ENCODE measurements at places on chromosomes 1 and 21.

GRCh38 chr1:210129759-210130158 is 102.8 kb upstream of the SERTAD4 start:
- DNase-seq, result no peak

GRCh38 chr1:184545601-184546000 is 158.8 kb downstream of the C1orf21 start:
- DNase-seq, result peak; percentile 52

- no peak for DNase-seq
These were observed 10.4 kb upstream of the KCNA2 start for GRCh38 chr1:110616587-110616986.

DNA sequence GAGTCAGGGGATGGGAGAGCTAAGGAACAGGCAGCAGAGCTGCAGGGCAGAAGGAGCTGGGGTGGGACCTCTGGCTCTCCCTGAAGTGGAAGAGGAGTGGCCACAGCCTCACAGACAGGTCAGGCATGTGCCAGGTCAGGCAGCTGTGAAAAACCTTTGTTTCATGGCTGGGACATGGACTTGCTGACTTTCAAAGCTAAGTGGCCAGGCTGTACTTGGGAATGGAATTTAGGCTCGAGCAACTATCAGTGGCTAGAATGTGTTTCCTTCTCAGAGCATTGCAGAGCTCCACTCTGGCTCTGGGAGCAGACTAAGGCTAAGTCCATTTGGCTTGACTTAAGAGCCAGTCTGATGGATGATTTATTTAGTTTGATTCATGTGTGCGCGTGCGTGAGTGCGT is 385.1 kb downstream of the LMX1A start:
- DNase-seq, result no peak

- DNase-seq, result no peak
These were observed 166.9 kb upstream of the FOXD3 start for GRCh38 chr1:63155437-63155836.

DNA sequence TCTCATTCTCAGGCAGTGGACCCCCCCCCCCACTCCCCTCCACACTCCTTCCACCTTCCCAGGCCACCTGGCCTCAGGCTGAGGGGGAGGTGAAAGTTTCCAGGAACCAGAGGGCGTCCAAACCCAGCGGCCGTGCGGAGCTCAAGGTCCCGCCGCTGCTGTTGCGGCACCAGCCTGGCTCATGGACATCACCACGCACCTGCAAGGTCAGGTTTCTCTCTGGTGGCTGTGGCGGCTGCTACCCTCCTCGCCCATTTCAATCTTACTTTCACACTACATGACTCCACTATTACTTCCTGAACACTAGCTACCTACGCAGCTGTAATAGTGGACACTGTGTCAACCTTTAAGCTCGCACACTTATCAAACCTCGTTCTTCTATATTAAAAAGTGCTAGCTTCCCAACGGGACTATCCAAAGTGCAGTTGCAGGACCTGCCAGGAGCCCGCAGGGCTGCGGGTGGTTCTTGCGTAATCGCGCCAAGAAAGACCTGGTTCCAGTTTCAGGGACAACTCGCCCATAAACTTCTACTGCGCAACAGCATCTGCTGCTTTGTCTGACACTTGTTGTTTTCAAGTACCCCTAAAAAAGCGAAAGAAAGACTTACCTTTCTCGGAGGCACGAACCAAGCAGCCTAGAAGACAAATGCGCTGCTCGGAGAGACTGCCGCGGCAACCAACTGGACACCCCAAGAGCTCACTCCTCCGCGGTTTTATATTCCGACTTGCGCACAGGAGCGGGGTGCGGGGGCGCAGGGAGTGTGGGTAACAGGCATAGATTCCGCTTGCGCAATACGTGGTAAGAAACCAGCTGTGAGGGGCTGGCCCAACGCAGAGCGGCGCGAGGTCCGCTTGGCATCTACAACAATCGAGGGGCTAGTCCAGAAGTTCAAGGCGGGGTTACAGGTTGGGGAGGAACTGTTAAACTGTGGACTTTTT is at the start of gene DIRAS3:
TSS of gene DIRAS3 (minus strand) at position 687 of the 938 bp plus-strand sequence. CDS start 3,330 bp downstream, outside the sequence.
- DNase-seq, result peak; percentile 53

GRCh38 chr1:67434491-67434890 is 4.3 kb upstream of the SERBP1 start:
- DNase-seq, result peak; percentile 51

GRCh38 chr1:246932366-246932700 is 585 bp upstream of the AHCTF1 start:
- no peak for DNase-seq

- DNase-seq, result no peak
These were observed 109.5 kb downstream of the KCNK1 start for GRCh38 chr1:233723387-233723786.

GRCh38 chr1:202689493-202690342 is 20.5 kb downstream of the SYT2 start:
- DNase-seq, result no peak

DNA sequence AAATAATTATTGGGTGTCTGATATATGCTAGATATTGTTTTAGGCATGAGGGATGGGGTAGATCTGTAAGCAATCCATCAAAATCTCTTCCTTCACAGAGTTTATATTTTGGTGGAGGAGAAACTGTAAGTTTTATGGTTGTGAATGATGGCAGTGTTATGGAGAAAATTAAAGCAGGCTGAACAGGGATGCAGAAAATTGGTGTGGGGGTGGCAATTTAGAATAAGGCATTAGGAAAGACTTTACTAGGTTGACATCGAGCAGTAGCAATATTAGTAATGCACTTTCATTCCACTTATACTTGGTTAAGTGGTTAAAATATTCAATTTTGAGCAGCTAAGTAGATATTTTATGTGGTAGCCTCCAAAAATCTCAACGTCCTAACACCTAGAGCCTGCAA is 261.1 kb upstream of the SNX7 start:
- DNase-seq, result no peak

- peak; percentile 75 for DNase-seq
These were observed 19.3 kb upstream of the HEATR1 start for GRCh38 chr1:236623371-236624166.

DNA sequence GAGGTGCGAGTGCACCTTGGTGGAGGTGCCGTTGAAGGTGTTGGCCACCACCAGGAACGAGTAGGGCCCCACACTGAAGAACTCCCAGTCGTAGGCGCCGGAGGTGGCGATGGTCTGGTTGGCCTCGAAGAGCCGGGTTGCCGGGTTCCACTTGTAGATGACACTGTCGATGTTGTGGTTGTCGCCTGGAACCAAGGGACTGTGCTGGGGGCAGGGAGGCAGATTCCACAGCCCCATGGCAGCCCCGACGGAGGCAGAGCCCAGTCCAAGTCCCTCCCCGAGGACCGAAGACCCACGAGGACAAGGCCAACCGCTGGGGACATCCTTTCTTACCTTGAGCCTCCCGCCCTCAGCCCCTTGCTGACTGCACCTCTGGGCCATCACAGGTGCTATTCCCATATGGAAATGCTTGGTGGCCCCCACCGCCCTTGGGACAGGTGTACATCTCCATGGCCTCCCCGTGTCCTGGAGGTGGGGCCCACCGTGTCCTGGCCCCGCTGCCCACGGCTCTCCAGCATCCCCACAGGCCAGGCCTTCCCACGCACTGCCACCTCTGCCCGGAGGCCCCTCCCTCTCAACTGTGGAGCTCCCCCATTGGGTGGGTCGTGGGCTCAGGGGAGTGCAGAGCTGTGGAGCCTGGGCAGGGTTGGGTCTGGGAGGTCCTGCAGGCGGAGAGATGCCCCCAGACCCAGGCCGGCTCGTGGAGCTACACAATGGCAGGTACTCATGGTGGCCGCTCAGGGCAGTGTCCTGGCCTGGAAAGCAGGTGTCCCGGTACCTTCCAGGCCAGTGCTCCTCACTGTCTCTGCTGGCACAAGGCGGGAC is 17.9 kb downstream of the KRTAP10-1 start:
- DNase-seq, result no peak

DNA sequence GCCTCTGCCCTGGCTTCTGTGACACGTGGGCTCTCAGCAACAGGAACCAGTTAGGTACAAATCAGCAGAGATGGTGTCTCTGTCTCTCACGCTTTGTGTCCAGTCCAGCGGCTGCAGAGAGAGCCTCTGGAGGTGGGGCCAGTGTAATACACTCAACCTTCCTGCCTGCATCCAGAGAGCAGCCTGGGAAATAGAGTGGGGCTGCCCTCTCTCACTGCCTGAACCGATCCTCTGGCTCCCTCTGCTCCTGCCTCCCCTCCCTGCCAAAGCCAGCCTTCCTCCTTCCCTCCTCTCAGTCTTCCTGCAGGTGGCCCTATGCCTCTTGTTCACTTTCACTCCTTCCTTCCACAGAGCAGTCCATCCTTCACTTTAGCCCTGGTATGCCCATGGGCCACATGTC is at the start of gene ZNF648:
TSS of gene ZNF648 (minus strand) at position 119 of the 400 bp plus-strand sequence. CDS start 3,702 bp downstream, outside the sequence.
- no peak for DNase-seq

- no peak for DNase-seq
These were observed 550 bp upstream of the PTBP2 start for GRCh38 chr1:96721053-96721415.

DNA sequence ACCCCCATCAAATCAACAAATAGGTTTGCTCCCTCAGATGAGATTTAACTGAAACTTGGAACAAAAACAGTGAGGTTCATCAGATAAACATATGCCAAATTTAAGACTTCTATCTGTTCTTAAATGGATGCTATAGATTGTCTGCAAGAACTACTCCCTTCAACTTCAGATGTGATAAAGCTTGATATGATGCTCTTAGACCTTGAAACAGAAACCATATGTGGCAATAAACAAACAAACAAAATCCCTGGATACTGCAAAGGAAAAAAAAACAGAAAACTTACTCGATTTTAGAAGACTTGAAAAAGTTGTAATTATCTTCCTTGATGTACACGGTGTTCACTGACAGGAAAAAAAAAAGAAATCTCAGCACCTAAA is 286.1 kb upstream of the USP25 start:
- DNase-seq, result no peak

GRCh38 chr1:180182643-180183311 is 28.1 kb downstream of the QSOX1 start:
- DNase-seq, result no peak

DNA sequence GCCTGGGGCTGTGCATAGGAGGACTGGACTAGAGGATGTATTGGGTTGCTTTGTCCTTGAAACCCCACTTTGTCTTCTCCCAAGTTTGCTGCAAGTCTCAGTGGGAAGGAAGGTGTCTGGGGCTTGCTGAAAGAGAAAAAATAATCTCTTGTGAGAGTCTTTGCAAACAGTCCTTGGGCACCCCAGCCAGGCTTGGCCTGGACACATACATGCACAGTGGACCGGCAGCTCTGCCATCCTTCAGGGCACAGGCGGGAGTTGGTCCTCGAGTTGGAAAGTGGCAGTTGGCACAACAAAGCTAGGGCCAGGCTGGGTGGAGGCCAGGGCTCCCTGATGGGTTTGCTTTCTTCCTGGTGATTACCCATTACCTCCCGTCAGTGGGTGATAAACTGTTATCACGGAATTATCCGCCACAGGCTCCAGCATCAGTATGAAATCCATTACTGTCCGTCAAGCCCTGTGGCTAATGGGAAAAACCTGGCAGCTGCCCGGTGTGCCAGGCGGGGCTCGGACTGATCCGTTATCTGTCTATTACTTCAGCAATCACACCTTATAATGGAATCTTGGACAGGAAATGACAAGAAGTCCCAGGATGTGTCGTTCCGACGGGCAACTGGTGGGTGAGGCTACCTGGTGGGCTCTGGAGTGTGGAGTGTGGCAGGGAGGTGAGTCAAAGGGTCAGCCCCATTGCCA is 265.7 kb downstream of the GRIK3 start:
- DNase-seq, result no peak

- DNase-seq, result no peak
These were observed 220.5 kb downstream of the CENPF start for GRCh38 chr1:214823311-214824117.

DNA sequence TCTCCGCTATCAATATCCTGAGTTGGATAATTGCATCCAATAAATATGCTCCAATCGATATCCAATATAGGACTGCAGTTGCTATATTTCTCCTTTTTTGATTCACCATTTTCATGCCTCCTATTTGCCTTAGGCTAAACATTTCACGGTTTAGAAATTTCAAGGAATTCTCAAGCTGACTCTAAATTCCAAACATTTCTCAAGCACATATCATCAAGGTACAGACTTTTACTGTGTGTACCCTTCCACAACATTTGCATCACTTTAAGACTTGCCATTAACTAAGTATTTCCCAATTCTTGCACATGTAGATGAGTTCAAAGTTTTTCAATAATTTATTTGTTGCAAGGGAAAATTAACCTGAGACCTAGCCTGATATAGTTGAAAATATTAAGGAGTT is 795.2 kb upstream of the TMPRSS15 start:
- DNase-seq, result no peak

DNA sequence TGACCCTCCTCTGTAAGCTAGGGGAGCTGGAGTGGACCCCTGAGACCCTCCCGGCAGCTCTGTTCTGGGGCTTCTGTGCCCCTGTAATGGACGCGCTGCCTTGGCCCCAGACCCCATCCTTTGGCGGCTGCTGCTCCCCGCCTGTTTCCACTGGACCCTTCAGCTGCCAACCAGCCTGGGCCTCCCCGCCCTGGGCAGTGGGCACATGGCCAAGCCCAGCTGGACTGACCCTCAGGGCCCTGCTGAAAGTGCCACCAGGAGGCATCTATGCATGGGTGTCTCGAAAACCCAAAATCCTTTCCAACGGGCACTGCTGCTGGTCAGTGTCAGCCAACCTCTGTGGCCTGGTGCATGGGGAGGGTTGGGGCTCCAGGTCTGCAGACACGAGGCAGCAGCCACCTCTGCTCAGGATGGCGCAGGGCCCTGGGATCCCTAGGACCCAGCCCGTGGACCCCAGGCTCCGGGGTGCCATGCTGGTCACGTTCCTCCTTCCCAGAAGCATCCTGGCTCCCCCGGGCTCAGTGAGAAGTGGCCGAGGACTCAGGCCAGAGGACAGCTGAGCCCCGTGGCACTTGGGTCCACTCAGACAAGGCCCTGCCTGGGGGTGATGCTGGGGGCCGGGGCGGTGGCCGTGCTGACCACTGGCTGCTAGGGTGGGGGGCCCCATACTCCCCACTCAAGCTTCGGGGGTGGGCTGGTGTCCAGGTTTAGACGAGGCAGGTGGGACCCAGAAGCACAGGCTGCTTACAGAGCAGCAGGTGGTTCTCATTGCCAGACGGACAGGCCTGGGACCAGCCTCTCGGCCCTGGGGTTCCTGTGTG is 46.9 kb downstream of the SLX9 start:
- DNase-seq, result no peak

- no peak for DNase-seq
These were observed 599.1 kb downstream of the NPHP4 start for GRCh38 chr1:5393146-5393545.

DNA sequence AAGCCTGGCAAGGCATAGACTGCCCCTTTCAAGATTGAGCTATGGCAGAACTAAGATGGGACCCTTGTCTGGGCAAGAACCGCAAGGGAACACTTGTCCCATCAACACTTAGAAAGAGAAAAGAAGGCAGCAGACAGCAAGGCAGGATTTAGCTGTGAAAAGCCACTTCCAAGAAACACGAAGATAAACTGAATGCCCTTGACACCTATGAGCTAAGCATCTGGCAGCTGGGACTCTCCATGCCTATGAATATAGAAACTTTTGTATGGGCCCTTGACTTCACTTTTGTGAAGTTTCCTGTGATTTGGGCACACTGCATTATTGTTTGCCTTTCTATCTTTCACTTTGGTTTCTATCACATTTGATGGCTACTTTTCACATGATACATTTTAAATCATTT is 24.9 kb upstream of the CACNA1E start:
- no peak for DNase-seq

- peak; percentile 4 for DNase-seq
These were observed 12.2 kb upstream of the ACADM start for GRCh38 chr1:75712306-75712705.

- DNase-seq, result no peak
These were observed 68.1 kb upstream of the NFASC start for GRCh38 chr1:204802401-204803175.

- no peak for DNase-seq
These were observed 37.2 kb upstream of the ACOT11 start for GRCh38 chr1:54510715-54511270.
